ENCODE measurements at places on chromosomes 3 and 15.

GRCh38 chr3:54578417-54578816 lies 349.4 kb downstream of the LRTM1 start:
- DNase-seq = no peak

DNA sequence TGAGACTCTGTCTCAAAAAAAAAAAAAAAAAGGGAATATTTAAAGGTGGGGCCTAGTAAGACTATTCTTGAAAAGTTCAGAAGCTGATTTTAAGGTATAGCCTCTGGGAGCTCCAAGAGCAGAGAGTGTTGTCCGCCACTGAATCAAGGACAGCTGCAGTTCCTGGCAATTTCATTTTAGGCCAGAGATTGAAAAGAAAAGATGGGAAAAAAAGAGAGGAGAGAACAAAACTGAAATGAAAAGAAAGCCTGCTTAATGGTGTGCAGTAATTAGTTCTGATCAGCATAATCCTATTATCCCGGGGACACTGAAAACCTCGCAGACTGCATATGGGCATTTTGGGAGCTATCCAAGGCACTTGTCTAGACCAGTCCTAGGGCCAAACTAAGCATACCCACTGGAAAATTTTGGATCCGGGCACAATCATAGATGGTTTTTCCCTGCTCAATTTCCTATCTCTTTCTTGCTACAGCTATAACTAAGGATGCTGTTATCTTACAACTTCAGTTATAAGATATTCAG lies 43.2 kb downstream of the EHHADH start:
- DNase-seq = no peak

GRCh38 chr3:178415384-178415783 lies 120.9 kb upstream of the KCNMB2 start:
- DNase-seq = no peak

GRCh38 chr3:66449411-66449974 lies 51.3 kb downstream of the LRIG1 start:
- DNase-seq = no peak

DNA sequence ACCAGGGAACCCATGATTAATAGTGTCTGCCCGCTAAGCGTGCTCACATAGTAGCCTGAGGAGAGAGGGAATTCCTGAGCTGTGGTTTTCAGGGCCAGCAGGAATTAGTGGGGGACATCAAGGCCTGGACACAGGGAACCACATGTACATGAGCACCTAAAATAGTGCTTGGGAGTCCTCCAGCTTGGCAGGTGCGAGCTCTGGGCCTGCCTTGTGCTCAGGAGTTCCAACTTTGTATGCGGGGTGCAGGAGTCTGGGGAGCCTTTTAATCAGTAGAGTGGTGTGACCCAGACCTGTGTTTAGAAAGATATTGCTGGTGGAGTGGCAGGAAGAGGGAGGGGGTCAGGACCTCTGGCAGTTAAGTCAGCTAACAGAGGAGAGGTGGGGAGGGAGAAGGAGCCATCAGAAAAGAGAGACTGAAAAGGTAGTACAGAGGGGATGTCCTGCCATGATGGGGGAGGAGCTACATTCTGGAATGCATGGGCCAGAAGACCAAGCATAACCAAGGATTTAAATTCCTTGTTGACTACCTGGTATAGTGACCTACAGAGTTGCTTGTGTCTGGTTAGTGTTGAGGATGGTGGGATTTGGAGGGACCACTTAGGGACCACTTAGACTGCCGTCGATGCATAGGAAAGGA lies 1.9 kb downstream of the DAG1 start:
- DNase-seq = no peak

DNA sequence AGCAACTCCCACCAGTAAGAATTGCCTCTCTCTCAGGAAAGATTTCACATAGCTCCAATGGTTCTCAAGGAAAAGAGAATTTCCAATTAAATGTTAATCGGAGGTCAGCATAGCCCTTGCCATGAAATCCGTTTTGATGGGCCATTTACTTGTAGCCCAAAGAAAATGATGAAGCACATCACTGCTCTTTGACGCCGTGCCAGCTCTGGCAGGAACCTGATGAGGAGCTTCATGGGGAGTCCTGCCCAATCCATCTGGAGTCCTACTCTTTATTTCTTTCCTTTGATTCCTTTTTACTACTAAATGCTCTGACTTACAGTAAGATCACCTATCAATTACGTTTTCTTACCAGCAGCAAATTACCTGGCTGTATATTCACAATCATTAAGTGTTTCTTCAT lies 84.7 kb downstream of the FGF12 start:
- DNase-seq = peak; percentile 9

GRCh38 chr15:45112591-45113379 lies 1.2 kb downstream of the DUOX2 start:
- peak; percentile 43 for DNase-seq

- no peak for DNase-seq
These were observed 185.3 kb downstream of the CFAP20DC start for GRCh38 chr3:58864480-58864879.

DNA sequence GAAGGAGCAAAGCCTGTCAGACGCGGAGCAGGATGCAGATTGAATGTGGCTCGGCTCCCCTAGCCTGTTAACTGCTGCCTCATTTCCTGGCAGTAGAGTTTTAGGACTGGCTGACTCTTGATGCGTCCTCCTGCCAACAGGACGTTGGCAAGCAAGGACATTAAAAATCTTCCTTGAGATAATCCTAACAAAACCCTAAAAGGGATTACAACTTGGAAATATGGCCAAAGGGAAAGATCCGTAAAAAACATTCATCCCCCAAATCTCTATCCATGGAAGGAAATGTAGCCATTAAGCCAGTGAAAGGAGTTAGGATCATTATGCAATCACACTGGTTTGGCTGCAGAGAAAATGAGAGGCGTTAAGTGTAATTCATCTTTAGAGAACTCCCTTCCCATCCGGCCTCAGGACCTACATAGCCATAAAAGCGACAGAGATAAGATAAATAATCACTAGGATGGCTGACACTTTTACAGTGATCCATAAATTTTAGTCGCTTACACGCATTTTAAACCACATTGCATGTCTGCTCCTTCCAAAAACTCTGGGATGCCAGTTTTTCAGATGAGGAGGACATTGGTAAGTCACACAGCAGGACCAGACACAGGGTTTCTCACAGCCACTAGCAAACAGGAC lies 44.5 kb upstream of the C3orf80 start:
- peak; percentile 58 for DNase-seq

GRCh38 chr15:29911705-29912104 lies 89.4 kb upstream of the TJP1 start:
- DNase-seq = no peak

DNA sequence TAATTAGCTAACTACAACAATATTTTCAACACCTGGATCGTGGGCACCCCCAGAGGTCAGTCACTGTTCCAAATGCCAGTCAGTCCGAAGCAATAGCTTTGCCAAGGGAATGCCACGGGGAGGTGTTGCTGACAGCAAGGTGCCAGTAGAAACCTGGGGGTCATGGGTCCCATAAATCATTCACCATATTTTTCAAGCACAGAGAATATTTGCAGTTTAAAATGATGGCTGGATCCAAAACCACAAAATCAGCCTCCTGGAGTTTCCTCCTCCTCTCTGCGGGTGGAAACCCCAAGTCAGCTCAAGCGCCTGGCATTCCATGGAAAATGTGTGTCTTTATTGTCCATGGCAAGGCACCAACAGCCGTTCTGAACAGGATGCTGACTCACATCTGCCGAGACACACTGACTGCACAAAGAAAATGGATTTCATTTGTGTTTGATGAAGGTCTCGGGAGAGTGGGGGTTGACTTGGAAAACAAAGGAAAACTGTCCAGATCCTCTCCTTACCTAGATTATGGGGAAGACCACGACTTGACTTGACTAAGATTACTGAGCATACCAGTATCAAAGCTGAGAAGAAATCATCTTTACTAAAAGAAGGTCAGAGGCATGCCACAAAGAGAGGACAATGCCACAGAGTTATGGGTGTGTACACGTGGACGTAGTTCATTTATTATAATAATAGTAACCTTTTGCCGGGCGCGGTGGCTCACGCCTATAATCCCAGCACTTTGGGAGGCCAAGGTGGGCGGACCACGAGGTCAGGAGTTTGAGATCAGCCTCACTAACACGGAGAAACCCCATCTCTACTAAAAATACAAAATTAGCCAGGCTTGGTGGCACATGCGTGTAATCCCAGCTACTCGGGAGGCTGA lies 26.4 kb downstream of the ANXA2 start:
- peak; percentile 53 for DNase-seq

- DNase-seq = no peak
These were observed 9.3 kb upstream of the GOLGB1 start for GRCh38 chr3:121758727-121759450.

DNA sequence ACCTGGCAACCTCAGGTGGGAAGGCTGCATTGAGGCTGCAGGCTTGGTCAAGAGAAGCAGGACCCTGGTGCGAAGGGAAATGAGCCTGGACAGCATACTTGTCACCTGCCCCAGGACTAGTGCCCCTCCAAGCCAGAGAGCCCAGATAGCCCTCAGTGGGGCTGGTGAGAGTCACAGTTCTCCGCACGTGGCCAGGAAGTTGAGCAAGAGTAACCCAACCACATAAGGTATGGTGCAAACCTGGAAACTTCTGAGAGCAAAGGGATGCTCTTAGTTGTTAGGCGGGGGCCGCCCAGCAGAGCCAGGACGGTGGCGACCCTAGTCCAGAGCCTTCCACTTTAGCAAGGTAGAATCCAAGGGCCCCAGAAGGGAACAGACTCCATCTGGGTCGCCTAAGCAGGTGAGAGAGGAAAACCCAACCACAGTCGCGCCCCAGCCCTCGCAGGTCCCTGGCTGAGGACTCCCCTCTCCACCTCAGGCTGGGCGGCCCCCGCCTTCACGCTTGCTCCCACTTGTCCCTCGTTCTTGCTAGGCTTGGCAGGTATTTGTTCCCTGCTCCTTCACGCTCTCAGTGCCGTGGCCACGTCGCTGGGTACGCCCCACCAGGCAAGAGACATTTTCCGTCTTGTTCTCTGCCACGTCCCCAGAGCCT lies 1.1 kb upstream of the VPS18 start:
- DNase-seq = no peak

- DNase-seq = no peak
These were observed 833 bp downstream of the MAN2A2 start for GRCh38 chr15:90903733-90904536.

- DNase-seq = no peak
These were observed 590 bp upstream of the ITGA11 start for GRCh38 chr15:68432441-68433064.

- no peak for DNase-seq
These were observed 9.8 kb upstream of the CNTN3 start for GRCh38 chr3:74624301-74624700.

GRCh38 chr3:48708481-48708889 lies 8.5 kb downstream of the IP6K2 start:
- no peak for DNase-seq

DNA sequence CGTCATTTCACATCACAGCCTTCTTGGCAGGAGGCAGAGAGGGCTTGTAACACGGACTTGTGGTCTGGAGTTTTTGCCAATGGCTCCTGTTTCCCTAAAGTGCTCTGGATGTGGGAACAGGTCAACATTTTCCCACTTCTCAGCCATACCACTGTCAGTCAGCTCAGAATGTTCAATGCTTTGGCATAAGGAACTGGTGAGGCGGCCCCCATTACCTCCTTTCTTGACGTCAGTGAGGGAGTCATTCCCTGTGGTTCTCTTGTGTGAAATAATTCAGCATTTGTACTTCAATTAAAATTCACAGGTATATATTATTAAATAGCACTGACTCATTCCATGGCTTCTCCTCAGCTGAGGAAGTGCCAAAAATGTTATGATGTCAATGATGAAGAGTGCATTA lies 167.1 kb downstream of the P3H2 start:
- no peak for DNase-seq

DNA sequence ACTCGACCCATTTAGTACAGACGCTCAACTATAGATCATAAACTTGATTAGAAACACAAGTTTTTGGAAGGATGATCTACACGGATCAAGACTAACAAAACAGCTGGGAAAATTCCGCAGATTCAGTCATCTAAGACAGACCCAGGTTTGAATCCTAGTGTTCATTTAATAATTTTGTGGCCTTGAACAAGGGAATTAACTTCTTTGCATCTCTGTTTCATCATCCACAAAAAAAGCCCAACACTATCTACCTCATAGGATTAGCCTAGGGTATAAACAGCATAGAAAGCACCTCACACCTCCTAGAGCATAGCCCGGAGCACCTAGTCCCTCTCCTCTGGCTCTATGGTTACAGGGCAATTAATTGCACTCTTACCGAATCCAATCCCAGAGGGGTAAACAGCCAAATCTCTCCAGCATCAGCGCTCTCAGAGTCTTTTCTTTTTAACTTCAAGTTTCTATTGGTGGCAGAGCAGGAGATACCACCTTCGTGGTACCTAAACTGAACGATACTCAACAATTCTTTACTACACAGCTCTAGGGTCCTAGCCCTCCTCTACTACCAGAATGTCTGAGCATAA lies 3.5 kb downstream of the TBL1XR1 start:
- DNase-seq = peak; percentile 63

- no peak for DNase-seq
These were observed 17.0 kb upstream of the PPM1L start for GRCh38 chr3:160739079-160739478.

DNA sequence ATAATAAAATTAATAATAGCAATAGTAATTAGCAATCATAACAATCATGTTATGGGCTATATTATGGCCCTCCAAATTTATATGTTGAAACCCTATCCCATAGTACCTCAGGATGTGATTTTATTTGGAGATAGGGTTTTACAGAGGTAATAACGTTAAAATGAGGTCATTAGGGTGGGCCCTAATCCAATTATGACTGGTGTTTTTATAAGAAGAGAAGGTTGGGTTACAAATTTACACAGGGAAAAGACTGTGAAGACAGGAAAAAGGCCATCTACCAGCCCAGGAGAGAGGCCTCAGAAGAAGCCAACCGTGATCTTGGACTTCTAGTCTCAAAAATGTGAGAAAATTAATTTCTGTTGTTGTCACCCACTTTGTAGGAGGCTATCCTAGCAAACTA lies 353.1 kb downstream of the CHL1 start:
- DNase-seq = no peak

DNA sequence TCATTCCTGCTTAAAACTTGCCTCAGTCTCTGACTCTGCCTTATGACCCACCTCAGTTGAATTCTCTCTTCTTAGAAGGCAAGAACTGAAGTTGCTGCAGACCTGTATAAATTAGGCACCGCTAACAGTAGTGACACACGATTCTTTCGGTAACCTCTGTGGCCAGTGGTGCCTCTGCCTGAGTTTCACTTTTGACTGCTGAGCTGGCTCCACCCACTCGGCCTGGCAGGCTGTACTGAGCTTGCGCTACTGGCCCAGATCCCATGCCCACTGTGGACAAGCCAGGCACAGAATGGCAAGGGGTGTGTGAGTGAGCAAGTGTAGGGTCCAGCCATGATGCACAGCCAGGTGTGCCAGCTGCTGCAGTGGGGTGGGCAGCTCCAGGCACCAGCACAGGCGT lies 19.1 kb upstream of the EIF1B start:
- DNase-seq = no peak

DNA sequence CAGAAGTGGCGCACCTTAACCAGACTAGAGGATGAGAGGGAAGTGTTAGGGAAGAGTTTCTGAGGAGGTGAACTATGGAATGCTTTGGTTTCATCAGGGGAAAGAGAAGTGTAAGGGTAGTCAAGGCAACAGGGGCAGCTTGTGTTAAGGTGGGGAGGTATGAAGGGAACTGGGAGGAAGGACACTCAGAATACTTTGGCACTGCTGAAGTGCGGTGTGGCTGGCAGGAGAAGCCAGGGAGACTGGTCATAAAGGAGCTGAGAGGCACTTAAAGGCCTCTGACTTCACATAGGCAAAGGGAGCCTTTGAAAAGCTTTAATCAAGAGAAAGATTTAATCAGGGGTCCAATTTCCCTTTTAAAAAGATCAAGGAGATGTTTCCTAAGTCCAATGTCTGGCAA lies 129.0 kb downstream of the ERC2 start:
- no peak for DNase-seq

All from NCI-H1417 (cell line).